Activated CD8-positive, alpha-beta memory T cell treated with anti-CD3 and anti-CD28 coated beads, Interleukin-2, amount 10 ng/mL, durations not matched to agents 7 days and 5 days (primary cell): ENCODE measurements at places on chromosomes 11 and 22. TPM values are rescaled to one million over a fixed set of nuclear protein-coding genes. Genes with fewer than 3 reads are reported as not detected.

DNA sequence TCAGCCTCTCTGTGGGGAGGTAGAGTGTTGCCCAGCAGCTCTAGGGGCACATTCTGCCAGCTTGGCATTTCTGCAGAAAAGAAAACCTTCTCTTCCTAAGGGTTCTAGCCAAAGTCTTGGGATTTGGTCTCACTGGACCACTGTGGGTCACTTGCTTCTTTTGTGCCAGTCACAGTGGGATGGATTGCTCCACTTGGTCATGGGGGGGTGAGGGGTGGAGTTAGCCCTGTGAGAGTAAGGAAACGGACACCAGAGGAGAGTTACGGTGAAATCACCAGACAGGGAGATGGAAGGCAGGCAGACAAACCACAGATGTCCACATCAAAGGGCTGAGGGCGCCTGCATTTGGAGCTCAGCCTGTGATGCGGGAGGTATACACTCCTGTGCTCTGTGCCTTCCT, 10.8 kb downstream of the SGSM1 start:
- DNase-seq = no peak

Gene ANO3
- total RNA-seq = not detected

Gene APOA1
- not detected for total RNA-seq

DNA sequence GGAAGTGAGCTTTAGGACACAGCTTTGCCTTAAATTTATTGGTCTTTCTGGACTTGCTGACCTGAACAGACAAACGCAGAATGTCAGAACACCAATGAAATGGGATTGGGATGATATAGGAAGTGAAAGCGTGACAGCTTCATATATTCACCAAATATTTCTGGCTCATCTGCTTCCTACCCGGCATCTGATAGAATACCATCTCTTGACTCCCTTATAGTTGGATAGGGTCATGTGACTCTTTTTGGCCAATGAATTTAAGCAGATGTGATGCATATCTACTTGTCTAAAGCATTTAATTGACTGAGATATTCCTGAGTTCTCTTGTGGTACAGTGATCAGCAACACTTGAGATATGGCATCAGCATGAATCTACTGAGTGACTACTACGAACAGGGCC, 2.5 kb upstream of the CAPRIN1 start:
- DNase-seq = no peak

Gene CLDN5
- total RNA-seq = not detected

Gene HEPN1
- not detected for total RNA-seq

Gene SMIM35
- 3.2 TPM for total RNA-seq

DNA sequence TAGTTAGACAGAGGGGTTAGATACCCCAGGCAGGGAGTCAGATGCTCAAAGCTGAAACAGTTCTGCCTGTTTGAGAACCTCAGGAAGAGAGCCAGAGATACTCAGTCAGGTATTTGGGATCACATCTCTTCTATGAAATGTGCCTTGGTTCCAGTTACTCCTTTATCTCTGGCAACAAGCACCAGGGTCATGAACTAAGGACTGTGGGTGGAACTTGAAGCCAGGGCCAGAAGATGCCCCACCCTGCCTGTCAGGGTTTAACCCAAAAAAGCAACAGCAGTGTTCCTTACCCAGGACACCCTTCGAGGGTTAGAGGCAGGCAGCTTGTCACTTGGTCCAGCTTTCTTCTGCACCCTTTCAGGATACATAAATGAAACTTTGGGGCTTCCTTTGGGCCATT, 15.0 kb upstream of the WT1 start:
- no peak for DNase-seq

GRCh38 chr22:32615874-32616564, 141.4 kb downstream of the FBXO7 start:
- DNase-seq = no peak

GRCh38 chr11:103928802-103929161, 107.7 kb upstream of the DDI1 start:
- DNase-seq = no peak

Gene OR10A2
- total RNA-seq = not detected

DNA sequence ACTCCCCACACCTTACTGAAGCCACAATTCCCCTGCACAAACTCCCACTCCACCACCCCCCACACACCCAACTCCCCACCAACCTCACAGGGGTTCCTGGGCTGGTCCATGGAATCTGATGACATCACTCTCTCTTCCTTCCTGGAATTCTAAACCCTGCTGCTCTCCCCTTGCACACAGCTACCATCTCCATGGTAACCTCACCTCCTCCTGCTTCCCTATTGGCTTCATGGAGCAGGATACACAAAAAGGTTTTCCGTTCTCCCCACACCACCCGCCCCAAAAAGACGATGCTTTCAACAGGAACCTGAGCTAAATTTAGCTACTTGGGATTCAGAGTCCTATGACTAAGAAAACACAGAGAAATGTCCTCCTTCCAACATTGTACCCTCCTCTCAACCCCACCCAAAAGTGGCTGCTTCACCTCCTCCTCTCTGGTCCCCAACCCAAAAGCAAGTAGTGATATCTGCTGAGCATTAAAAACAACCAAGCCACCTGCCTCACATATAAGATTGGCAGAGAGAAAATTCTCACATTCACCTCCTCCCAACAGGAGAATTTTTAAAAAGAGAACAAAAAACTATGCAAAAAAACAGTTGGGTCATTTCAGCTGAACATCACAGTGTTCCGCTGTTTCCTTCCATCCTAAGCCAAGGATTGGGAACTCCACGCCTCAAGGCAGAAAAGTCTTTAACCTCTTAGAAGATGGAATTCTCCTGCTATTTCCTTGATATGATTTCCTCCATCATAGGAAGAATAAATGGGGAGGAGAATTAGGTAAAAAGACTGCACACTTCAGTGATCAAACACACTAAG, 66.9 kb downstream of the RBFOX2 start:
- DNase-seq = no peak

DNA sequence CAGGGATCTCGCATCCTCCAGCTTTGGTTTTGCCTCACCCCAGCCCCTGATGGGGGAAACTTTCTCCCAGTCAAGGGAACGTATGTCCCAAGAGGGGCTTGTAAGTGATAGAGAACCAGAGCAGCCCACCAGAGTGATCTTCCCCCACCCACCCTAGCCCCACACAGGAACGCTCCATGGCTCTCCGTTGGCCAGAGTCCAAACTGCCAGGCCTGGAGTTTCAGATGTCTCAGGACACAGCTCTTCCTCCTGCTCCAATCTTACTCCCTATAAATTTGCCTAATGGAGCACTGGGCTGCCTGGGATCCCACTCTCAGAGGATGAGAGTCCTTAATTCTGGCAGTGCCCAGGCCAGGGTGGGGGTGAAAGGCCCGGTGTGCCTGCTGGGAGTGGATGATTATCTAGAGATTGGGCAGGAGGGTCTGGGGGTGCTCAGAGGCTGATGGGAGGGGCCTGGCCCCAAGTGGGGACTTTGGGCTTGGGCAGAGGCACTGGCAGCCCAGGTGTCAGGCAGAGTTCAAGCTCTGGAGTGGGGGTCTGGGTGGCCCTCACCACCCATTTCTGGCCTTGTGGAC, 79.9 kb downstream of the WNT7B start:
- DNase-seq = no peak

DNA sequence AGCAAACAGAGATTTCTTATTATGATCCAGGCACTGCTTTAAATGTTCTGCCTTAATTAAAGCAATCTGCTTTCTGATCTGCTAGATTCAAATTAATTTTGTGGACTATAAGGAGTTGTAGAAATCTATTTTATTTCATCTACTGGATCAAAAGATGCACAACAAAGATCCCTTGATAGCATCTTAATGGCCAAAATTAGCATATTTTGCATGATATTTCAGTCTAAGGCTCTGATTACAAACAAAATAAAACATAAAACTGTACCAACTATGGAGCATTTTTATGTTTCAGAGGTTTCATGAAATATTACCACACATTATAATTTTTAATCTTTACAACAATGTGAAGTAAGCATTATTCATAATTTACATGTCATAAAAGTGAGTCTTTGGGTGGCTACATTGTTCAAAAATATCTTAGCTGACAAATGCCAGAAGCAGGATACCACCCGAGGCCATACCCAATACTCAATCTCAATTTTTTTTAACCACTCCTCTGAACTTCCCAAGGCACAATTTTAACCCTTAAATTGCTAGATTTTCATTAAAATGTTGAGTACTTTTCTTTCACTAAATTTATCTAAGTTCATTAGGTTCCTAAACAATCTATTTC, 929.5 kb downstream of the KCNA4 start:
- DNase-seq = no peak

Gene EXPH5
- 1.1 TPM for total RNA-seq

DNA sequence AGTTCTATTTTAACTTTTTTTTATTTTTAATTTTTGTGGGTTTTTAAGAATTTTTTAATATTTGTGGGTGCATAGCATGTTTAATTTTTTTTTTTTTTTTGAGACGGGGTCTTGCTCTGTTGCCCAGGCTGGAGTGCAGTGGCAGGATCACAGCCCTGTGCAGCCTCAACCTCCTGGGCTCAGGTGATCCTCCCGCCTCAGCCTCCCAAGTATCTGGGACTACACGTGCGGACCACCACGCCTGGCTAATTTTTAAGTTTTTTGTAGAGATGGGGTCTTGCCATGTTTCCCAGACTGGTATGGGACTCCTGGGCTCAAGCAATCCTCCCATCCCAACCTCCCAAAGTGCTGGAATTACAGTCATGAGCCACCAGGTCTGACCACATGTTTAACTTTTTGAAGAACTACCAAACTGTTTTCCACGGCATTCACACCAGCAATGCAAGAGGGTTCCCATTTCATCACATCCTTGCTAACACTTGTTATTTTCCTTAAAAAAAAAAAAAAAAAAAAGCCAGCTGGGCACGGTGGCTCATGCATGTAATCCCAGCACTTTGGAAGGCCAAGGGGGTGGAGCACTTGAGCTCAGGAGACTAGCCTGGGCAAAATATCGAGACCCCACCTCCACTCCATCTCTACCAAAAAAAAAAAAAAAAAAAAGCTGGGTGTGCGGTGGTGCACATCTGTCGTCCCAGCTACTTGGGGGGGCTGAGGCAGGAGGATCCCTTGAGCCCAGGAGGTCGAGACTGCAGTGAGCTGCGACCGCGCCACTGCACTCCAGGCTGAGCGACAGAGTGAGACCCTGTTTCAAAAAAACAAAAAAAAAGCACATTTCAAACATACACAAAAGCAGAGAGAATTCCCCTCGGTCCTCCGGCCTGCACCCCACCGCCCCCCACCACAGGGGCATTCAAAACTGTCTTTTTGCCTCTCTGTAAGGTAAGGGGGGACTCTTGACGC, 16.7 kb upstream of the TXNRD2 start:
- DNase-seq = no peak

- DNase-seq = no peak
Measured at GRCh38 chr22:29256606-29257325, 11.0 kb downstream of the RHBDD3 start.

Gene TMEM45B
- not detected for total RNA-seq

DNA sequence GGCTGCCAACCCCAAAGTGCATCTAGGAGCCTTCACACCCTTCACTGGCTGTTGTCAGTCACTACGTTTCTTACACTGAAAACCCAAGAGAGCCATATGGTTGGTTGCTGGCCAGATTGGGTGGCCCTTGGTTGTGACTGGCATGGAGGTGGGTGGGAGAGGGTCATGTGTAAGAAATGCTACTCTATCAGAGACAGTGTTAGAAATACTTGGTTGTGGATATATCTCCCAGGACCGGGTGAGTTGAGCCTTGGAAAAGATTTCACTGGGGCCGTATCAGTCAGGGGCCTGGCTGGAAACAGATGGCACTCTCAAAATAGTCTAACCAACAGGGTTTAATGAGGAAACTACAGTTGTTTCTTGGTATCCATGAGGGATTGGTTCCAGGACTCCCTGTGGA, 15.2 kb downstream of the ENDOD1 start:
- DNase-seq = no peak

GRCh38 chr11:42651621-42652020, 660.2 kb upstream of the API5 start:
- no peak for DNase-seq

DNA sequence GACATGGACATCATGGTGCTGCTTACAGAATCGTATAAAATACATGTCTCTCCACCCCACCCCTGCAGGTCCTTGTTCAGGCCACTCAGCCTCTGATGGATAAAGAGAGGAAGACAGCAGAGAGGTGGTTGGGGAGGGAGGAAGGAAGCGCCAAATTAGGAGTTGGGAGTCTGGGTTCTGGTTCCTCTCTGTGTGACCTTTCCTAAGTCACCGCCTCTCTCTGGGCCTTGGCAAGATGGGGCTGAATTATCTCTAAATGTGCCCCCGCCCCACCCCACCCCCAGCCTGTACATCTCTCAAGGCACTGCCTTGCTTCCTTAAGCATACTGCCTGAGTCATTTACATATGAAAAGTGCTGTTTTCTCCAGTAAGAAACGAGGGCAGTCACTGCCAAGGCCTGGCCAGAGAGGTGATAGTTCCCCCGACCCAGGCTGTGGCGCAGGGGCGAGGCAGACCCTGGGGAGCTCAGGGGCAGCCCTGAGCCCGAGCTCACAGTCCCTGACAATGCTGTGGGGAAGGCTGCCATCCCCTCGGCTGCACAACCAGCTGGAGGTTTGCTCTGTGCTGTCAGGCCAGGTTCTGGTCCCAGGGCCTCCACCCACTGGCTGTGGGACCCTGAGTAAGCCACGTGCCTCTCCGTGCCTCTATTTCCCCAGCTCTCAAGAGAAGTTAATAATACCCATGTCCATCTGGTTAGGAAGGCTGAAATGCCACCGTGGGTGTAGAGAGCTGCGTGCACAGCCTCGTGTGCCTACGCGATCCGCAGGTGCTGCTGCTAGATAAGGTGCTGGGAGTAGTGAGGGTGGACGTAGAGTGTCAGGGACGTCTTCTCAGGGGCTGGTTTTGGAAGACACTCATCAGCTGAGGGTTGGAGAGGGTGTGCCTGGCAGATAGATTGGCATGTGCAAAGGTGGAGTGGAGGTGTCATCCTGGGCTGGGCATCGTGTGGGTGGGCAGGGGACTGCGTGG, 55.3 kb downstream of the CACNA1I start:
- no peak for DNase-seq

- no peak for DNase-seq
Measured at GRCh38 chr11:97345032-97345431, 955.2 kb downstream of the JRKL start.

DNA sequence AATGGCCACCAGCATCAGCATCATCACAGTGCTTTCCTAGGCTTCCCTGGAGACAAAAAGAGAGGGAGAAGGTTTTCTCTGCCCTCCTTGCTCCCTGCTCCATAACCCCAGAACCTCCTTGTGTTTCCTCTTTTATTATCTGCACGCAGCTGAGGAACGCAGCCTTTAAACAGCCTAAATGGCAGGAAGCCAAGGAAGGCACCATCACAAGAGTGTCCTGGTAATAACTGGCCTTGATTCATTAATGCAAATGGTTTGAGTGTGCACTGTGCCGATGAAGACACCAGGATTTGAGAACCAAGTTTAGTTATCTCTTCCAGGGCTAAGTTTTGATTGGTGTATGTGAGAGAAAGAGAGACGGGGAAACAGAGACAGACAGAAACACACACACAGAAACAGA, 29.4 kb upstream of the DRD2 start:
- DNase-seq = no peak

Gene ZC3H12C
- 2.8 TPM for total RNA-seq
